ENCODE measurements at places on chromosomes 4 and X.

DNA sequence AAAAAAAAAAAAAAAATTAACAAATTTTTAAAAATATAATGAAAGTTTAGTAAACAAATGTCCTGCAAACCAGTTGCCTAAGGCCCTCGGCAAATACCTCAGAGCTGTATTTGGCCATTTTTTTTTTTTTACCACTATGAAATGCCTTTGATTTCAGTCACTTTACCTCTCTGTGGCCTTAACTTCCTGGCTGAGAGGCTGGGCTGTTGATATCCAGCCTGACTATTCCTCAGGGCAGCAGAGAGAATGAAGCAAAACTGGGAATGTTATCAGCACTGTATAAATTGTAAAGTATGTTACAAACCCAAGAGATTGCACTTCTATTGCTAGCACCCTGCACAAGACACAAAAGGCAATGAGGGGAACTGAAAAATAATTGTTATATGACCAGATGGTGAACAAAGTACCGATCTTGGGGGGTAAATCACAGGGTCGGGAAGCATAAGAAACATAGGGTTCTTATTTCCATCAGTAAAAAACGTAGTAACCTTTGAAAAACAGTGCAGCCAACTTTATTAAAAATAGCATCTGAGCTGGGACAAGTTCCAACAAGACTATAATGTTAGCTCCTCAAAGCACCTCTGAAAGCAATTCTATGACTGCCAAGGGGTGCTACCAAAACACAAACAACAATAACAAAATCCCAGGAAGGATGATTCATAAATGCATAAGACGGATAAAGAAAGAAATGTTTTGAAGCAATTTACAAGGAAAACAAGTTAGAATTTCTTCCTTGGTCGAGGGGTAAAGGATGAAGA is 18.1 kb downstream of the USP46 start:
- no peak for DNase-seq

DNA sequence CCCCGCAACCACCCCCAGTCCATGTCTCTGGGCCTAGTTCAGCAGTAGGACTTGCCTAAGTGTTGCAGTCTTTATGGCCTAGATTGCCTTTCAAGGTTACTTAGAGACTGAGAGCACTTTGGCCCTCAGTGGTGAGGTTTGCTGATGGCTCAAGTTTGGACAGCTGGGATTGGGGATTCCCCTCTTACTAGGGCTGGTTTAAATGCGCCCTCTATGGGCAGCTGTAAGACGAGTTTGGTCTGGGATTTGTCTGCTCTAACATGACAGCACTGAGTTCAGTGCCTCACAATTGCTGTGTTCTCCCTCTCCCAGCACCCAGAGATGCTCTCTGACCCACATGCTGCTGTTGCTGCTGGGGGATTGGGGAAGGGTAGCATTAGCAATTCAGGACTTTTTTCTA is 23.1 kb downstream of the DACH2 start:
- DNase-seq, result peak; percentile 24

- DNase-seq, result no peak
Observed at GRCh38 chr4:98162696-98163095, 19.4 kb upstream of the STPG2 start.

GRCh38 chr4:145487631-145488030 is 6.0 kb downstream of the SMAD1 start:
- no peak for DNase-seq

GRCh38 chrX:30153881-30154260 is 61.5 kb upstream of the MAGEB2 start:
- no peak for DNase-seq

DNA sequence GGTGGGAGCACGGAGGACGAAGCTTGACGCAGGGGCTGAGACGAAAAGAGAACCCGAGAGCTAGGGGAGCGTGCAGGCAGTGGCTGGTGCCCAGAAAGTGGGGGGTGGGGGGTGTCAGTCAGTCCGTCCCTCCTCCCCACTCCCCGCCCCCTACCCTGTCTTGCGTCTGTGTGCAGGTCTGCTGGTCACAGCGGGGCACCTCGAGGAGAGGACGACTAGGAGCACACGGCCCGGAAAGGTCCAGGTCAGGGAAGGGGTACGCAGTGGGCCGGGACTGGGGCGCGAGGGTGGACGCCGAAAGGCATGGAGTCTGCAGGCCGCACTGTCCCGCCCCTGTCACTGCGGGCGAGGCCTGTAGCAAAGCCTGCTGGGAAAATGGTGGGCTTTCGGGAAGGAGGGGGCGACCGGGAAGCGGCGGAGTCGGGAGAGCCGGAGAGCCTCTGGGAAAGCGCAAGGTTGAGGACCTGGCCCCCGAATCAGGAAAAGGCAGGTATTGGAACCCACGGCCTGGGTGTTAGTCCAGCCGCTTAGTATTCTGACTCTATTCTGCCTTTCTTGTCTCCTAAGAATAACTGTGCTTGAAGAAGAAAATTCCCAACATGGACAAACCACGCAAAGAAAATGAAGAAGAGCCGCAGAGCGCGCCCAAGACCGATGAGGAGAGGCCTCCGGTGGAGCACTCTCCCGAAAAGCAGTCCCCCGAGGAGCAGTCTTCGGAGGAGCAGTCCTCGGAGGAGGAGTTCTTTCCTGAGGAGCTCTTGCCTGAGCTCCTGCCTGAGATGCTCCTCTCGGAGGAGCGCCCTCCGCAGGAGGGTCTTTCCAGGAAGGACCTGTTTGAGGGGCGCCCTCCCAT is 769 bp downstream of the TCEAL1 start:
- DNase-seq, result peak; percentile 56

- DNase-seq, result no peak
Observed at GRCh38 chrX:42616981-42617380, 161.0 kb downstream of the PPP1R2C start.

- DNase-seq, result no peak
Observed at GRCh38 chr4:129900430-129900953, 804.5 kb downstream of the C4orf33 start.

DNA sequence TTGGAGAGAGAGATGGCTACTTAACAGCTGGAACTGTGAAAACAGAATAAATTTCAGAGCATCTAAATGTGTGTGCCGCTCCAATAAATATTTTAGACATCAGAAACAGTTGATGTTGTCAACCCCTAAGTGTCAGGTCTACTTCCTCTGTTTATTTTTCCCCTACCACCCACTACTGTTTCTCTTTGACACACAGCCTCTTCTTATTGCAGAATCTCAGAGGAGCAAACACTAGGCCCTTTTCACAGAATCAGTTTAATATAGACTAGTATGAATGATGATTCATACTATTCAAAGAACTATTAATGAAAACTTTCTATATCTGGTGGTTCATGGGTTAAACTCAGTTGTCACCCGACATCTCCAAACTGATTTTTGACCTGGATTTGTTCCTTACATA is 33.9 kb downstream of the NAA11 start:
- no peak for DNase-seq
